ENCODE measurements at places on chromosomes 3 and 15. TPM values are rescaled to one million over a fixed set of nuclear protein-coding genes. Genes with fewer than 3 reads are reported as not detected.
A peak's percentile ranks its signal among the peaks of the same experiment; 100 is the strongest.

Gene CDCP1
- polyA plus RNA-seq, result 0.34 TPM

Gene CLRN1
- 0.19 TPM for polyA plus RNA-seq

Gene ARPP21
- polyA plus RNA-seq, result 242 TPM

Gene FBXO22
- 18.8 TPM for polyA plus RNA-seq

DNA sequence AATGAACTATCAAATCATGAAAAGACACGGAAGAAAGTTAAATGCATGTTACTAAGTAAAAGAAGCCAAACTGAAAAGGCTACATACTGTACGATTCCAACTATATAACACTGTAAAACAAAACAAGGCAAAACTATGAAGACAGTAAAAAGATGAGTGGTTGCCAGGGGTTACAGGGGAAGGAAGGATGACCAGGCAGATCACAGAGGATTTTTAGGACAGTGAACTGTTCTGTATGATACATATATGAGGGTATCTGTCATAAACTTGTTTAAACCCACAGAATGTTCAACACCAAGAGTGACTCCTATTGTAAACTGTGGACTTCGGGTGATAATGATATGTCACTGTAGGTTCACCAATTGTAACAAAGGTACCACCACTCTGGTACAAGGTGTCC lies 60.6 kb downstream of the CHSY1 start:
- no peak for DNase-seq

DNA sequence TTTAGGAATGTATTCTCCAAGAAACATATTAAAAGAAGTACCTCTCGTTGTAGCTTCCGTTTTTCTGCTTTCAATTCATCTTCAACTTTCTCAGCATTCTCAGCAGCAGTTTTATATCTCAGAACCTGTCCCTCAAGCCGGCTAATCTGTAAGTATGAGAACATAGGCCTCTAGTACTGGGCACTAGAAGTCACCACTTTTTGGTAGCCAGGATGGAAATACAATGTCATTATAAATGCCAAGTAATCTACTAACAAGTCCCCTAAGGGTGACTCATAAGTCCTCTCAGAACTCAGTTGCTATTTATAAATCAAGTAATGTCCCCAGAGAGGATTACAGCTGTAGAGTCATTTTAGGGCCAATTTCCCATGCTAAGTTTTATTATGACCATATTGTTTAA lies 61.1 kb downstream of the MLH1 start:
- peak; percentile 68 for DNase-seq

DNA sequence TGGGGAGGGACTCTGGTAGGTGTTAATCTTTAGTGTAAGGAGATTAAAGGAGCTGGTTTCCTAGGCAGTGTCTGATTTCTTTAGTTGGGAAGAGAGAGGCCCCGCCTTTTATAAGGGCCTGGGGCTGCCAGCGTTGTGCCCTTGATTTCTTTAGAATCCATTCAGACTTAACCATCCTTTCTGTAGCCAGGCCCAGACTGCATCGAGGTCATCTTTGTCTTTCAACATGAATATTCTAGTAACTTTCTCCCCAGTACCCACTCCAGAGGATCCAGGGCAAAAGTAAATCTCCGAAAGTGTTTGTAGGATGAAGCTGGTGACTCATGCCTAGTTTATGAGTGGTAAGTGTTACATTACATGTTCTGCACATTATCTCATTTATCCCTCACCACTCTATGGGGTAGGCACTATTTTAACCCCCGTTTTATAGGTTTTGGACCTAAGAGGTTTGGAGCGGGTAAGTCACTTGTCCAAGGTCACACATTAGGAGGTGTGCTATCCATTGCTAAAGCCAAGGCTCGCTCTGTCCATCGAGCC lies 11.8 kb upstream of the USP3 start:
- no peak for DNase-seq

DNA sequence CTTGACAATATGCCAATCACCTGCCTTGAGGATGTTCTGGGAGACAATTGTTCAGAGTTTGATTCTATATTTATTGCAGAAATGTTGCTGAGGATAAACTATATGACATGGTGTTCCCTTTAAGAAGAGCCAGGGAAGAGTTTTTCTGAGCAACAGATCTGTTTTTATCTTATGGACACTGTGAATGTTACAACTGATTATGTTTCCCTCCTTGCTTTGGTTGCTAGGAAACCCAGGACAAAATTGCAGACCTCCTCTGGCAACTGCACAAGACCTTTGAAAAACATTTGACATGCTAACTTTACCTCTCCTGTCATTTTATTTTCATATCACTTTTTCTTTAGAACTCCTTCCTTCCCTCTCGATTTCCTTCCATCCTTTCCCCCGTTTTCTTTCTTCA lies 8.2 kb upstream of the TM6SF1 start:
- DNase-seq, result no peak

DNA sequence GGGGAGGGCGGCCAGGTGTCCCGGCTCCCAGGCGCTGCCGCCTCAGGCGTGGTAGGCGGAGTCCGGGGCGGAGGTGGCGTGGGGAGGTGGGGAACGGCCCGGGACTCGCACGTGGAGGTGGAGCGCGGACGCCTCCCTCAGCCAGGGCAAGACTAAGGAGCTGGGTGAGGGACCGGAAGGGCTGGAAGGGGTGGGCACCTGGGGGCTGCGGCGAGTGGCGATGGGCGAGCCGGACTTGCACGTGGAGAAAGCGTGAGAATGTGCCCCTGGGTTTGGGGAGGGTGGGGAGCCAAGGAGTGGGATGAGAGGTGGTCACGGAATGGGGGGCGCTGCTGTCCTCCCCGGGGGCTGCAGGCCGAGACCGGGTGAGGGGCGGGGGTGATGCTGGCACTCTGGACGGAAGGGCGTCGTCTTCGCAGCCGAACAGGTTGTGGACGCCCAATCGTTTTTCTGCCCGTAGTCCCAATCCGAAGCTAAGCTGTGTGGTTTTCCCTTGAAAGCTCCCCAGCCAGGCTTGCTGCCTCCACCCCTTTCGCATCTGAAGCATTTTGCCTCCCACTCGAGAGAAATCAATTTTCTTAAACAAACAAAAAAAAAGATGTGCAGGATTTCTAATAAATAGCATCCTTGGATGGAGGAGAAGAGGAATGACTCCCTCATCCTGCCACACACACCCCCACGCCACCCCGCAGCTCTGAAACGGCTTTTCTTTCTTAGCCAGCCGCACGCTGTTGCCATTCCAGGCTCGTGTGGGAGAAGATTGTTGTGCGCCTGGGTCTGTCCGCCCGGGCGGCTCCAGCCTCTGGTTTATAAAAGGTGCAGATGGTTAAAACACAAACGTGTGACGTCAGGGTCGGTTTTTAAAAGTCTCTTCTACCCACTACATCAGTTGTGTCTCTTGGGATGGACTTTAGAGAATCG lies 62.5 kb upstream of the ANKRD28 start:
- DNase-seq, result peak; percentile 30

- DNase-seq, result no peak
These were observed 1.5 kb upstream of the U2SURP start for GRCh38 chr3:142999881-143000280.

- DNase-seq, result no peak
These were observed 77.6 kb upstream of the DLG1 start for GRCh38 chr3:197376020-197376419.

DNA sequence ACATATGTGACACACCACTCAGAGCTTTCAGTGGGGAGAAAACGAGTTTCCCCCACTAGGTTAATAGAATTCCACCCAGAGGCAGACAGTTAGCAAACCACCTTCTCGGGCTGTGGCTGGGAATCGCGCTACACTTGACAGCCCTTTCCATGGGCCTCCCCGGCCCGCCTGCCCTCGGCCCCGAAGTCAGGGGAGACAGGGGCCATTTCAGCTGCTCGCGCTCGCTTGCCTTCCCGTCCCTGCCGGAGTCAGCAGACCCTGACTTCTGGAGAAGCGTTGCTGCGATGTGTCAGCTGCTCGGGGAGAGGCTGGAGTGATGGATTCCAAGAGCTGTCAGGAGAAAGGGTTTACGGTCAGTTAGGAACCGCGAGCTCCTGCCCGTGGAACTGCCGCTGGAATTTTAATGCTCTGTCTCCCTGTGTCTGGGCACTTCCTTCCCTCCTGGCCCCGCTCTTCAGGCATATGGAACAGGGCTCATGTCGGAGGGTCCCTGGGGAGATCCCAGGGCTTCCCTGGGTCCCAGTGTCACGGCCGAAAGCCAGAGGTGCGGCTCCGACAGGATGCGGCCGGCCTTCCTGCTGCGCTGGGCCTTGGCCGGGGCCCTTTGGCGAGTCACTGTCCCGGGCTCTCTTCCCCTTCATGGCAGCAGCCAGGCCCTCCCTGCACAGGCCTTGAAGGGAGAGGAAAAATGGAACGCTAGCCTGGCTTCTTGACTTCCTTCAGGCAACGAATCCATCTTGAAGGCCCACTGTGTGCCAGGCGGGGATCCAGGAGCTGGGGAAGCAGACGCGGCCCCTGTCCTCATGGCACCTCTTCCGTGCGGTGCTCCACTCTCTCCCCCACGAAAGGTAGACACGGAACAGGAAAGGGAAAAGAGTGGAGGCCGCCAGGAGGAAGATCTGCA lies 38.4 kb upstream of the VPS8 start:
- DNase-seq, result no peak

DNA sequence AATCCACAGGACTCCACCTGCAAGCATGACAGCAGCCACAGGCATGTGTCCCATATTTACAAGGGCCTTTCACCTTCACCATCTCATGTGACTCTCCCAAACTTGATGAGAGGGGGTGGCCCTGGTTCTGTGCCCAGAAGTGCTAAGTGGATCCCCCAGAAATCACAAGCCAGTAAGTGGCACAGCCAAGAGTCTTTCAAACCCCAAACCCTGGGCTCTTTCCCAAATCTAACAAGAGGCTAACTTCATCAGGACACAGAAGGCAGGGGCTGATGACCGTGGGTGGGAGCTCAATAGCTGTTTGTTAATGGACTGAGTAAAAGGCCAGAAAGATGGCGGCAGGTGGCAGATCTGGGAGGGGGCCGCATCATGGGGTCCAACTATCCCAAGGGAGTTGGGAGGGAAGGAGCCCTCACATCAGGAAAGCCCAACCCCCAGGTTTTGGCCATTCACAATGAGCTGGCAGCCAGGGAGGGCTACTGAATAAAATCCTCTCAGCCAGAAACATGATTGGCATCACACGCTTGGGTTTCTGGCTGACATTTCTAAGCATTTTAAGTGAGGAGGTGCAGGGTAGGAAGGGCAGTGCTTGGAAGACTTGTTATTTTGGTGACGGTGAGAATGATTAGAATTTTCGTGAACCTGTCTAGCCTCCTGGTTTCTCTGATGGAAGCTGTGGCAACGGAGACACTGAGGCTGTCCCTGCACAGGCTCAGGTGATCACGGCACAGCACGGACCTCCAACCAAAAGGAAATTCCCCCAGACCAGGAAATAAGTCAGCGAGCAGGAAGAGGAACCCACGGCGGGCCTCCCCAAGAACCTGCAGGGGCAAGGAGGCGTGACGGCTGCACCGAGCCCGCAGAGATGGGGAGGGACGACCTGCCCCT lies 109.3 kb downstream of the OXNAD1 start:
- DNase-seq, result no peak

GRCh38 chr15:67720556-67721175 lies 104.6 kb upstream of the SKOR1 start:
- no peak for DNase-seq

DNA sequence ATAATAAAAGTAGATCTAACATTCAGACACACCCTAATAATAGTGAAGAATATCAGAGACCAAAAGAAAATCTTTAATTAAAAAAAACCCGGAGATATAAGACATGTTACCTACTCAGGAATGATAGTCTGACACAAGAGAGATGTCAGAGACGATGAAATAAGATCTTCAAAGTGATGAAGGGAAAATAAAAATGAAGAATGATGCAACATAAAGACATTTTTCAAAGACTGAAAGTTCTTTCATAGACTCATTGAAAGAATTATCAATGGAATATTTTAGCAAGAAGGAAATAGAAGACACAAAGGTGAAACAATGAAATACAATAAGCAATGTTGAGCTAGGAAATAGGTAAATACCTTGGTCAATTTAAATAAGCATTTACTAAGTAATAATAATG lies 19.6 kb downstream of the HCLS1 start:
- DNase-seq, result no peak

DNA sequence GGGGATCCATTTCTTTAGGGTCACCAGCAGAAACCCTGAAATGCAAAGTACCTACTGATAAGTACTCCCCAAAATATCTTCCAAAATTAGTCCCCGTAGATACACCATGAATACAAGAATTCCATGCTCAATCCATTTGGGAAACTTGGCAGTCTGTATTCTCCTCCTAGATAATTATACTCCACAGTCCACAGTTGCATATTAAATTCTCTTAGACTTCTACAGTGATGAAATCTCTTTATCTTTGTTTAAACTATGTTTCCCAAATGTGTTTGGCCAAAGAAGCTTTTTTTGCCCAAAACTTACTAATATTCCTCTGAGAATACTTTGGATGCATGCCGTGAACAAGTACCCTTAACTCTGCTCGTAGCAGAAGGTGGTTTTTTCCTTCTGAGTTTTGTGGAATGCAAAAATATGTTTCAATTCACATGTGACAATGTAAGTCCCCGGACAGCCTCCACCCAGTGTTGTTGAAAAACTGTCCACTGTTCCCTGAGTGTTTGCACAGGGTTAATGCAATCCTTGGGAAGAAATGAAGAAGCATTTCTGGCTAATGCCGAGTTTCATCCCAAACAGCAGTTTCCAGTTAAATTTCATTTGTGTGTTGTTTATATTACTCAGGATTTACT lies 126.7 kb downstream of the ARNT2 start:
- DNase-seq, result no peak

- DNase-seq, result no peak
These were observed 51.1 kb downstream of the CGNL1 start for GRCh38 chr15:57427367-57427821.

- DNase-seq, result no peak
These were observed 105.1 kb downstream of the ZMAT3 start for GRCh38 chr3:178966299-178967176.

- DNase-seq, result no peak
These were observed 254.7 kb downstream of the NFKBIZ start for GRCh38 chr3:102104033-102104432.

- no peak for DNase-seq
These were observed 901.7 kb downstream of the PLOD2 start for GRCh38 chr3:145259166-145259880.

GRCh38 chr3:115651599-115651998 lies 28.3 kb downstream of the GAP43 start:
- no peak for DNase-seq
